ENCODE measurements at places on chromosomes 4 and X.

DNA sequence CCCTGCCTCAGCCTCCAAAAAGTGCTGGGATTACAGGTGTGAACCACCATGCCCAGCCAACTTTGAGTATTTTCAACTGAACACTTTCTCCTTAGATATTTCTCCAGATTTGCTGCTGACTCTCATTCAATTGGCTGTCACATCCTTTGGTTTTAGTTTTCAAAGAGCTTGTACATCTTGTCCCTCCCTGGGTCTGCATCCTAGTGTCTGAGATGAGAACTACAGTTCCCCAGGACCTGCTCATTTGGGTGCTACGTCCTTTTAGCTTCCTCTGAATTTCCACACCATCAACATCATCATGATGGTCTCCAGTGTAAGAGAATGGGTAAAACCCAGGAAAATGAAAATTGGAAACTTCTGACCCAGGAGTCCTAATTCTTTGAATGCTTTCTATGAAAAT, 312.9 kb downstream of the NLGN4X start:
- DNase-seq: no peak

DNA sequence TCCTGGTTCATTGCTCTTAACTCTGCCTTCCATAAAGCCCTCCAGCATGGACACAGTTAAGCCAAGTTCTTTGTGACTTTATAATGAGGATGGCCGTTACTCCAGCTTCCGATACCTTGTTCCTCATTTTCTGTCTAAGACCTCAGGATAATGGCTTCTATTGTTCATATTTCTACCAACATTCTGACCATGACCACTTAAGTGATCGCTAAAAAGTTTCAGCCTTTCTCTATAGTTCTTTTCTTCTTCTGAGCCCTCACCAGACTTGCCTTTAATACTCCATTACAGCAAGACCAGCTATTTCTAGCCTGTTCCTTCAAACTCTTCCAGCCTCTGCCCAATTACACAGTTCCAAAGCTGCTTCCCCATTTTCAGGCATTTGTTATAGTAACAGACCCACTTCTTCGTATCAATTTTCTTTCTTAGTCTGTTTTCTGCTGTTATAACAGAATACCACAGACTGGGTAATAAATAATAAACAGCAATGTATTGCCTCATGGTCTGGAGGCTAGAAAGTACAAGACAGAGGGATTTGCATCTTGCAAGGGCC, 12.3 kb downstream of the RNF175 start:
- DNase-seq: no peak

DNA sequence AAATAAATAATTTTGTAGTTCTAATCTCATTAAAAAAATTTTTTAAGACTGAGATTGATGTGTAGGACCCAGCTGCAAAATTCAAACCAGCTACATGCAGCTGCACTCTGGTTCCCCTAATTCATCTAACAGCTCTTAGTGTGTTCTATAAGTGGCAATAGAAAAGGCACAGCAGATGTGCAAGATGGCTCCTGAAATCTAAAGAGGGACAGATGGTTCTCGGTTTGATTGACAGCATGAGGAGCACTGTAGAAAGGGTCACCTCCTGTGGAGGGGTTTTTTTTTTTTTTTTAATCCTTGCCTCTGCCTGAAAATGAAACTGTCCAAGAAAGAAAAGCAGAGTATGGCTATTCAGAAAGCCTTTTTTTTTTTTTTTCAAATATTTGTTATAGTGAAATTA, 16.9 kb upstream of the OCIAD1 start:
- no peak for DNase-seq

GRCh38 chr4:139833151-139833910, 167.7 kb downstream of the MGST2 start:
- DNase-seq: no peak

GRCh38 chr4:30866907-30867306, 146.7 kb downstream of the PCDH7 start:
- peak; percentile 53 for DNase-seq

DNA sequence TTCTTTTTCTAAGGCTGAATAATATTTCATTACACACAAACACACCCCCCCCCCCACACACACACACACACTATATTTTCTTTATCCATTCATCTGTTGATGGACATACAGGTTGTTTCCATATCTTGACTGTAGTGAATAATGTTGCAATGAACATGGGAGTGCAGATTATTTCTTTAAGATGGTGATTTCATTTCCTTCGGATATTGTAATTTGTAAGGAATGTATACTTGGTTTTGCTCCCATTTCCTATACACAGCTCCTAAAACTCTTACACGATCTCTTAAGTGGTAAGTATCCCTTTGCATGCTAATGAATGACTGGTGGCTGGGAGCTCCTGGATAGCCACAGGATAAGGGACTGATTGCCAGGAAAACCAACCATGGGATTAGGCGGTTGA, 14.7 kb upstream of the RBMXL3 start:
- DNase-seq: no peak

- DNase-seq: no peak
Observed at GRCh38 chr4:16048619-16049419, 35.0 kb downstream of the PROM1 start.

DNA sequence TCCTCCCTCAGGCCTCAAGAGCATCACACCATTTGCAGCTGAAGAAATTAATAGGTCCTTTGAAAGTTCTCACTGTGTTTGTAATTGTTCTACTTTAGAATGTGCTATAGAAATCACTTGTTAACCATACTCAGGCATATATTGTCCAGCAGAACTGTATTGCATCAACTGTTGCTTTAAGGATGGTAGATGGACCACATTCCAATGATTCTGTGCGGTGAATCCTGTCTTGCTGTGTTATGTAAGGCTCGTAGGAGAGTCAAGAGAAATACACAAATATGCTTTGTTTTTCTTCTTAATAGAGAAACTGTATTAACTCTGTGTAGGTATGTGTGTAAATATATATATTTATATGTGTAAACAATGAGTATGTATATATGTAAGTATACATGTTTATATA, 6.3 kb upstream of the ADGRA3 start:
- no peak for DNase-seq

GRCh38 chrX:84320614-84321013, 132.6 kb upstream of the RPS6KA6 start:
- no peak for DNase-seq

DNA sequence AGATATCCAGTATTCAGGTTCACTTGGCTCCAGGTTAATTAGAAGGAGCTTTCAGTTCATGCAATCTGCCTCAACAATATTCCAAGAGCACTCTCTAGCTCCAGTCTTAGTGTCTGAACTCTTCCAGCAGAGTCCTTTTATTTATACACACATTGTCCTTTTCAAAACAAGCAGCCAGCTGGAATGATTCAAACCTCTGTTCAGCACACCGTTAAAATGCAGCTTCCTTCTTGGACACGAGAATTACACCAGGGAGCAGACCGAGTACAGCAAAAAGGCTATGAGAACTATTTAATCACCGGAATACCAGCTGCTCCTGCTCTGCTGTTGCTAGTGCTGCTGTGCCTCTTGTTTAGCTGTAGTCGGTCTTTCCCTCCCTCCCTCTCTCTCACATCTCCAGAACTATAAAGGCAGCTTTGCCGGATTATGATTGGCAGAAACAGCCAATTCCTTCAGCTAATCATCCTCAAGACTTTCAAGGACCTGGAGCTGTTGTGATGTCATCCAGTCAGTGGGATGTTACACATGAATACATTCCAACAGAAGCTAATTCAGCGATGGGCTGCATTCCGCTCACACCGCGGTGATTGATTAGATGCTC, at the start of gene NDST4:
Gene NDST4 (minus strand): TSS at position 115 of the 601 bp plus-strand sequence. CDS start 36,584 bp downstream, outside the sequence.
- DNase-seq: peak; percentile 62

DNA sequence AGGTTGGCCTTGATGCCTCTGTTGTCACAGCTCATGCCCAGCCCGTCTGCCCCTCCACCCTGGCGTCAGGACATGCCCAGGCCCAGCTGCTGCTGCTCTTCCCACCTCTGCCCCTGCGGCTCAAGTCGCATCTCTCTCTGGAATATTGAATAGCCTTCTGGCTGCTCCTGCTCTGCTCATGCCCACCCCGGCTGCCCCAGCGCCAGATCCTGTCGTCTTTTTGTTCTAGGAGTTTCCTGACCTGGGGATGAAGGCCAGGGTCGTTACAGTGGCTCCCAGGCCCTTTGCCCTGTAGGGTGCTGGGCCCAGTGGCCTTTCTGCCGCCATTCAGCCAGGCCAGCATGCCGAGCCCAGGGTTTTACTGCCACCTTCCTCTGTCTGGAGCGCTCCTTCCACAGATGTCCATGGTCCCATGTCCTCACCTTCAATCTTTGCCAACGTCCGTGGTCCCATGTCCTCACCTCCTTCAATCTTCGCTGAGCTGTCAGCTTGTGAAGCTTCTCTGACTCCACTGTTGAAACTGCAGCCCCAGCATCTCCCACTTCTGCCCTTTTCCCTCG, 9.7 kb downstream of the MAEA start:
- no peak for DNase-seq

- DNase-seq: no peak
Observed at GRCh38 chrX:141632124-141632523, 42.6 kb downstream of the SPANXA2 start.

GRCh38 chr4:104302731-104303130, 192.0 kb downstream of the CXXC4 start:
- no peak for DNase-seq

GRCh38 chr4:69224891-69225290, 10.3 kb upstream of the UGT2B11 start:
- DNase-seq: peak; percentile 1

DNA sequence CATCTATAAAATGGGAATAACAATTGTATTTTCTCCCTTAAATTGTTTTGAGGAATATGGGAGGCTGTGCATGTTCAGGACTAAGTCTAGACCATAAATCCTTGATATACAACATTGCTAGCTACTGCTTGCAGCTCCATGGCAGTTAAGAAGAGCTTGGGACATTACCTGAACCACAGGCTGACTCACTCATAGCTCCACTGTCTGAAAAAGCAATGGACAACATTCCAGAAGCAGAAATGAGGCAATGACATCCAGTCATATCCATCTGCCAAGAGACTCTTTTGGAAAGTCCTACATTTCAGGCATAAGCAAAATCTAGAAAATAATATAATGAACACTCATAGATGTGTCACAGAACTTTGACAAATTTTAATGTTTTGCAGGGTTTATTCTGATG, 167.3 kb upstream of the LEF1 start:
- DNase-seq: peak; percentile 80

GRCh38 chr4:15605537-15605936, 49.6 kb downstream of the FBXL5 start:
- no peak for DNase-seq

GRCh38 chr4:118279328-118279727, 73.5 kb downstream of the PRSS12 start:
- DNase-seq: peak; percentile 5

GRCh38 chrX:111387470-111388070, 24.4 kb downstream of the DCX start:
- DNase-seq: no peak

GRCh38 chr4:54109241-54110018, 9.5 kb downstream of the GSX2 start:
- no peak for DNase-seq

- DNase-seq: peak; percentile 60
Observed at GRCh38 chr4:183437452-183437851, 7.0 kb upstream of the CDKN2AIP start.

GRCh38 chr4:88027611-88028608, 20.5 kb downstream of the PKD2 start:
- DNase-seq: peak; percentile 76

DNA sequence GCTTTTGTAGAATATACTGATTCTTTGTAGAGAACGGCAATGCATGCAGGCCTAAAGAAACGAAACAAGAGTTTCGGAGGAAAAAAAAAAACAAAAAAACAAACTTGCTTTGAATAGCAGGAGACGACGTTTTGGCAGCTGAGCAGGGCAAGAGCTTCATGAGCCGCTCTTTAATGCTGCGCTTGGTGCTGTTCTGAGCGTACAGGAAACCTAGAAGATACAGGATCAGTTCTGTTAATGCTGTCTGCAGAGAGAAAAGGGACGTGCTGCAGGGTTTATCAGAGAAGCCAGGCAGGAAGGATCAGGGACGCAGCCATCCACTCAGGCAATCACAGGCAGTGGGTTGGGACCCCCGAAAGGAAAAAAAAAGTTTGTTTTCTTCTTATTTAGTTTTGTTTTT, 182.2 kb downstream of the PACRGL start:
- DNase-seq: no peak

DNA sequence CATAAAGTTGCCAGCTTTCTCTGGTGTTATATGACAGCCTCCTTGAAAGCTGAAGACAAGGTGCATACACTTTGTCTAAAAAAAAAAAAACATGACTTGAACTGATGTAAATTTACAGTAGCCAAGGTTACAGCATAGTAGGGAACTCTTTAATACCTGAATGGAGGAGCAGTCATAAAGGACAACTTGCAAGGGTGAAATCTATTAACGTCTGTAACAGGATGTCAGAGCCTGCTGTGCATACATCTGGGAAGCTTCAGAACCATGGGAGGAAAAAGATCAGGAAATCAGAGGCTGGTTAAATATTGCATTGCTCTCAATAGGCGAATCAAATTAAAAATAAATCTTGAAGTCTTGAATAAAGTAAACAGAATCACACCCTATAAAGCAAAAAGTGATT, 484.0 kb upstream of the CTSO start:
- DNase-seq: no peak

- peak; percentile 5 for DNase-seq
Observed at GRCh38 chr4:183657564-183657963, 1.4 kb downstream of the RWDD4 start.

GRCh38 chr4:183260491-183261151, 59.5 kb downstream of the CLDN22 start:
- peak; percentile 43 for DNase-seq

DNA sequence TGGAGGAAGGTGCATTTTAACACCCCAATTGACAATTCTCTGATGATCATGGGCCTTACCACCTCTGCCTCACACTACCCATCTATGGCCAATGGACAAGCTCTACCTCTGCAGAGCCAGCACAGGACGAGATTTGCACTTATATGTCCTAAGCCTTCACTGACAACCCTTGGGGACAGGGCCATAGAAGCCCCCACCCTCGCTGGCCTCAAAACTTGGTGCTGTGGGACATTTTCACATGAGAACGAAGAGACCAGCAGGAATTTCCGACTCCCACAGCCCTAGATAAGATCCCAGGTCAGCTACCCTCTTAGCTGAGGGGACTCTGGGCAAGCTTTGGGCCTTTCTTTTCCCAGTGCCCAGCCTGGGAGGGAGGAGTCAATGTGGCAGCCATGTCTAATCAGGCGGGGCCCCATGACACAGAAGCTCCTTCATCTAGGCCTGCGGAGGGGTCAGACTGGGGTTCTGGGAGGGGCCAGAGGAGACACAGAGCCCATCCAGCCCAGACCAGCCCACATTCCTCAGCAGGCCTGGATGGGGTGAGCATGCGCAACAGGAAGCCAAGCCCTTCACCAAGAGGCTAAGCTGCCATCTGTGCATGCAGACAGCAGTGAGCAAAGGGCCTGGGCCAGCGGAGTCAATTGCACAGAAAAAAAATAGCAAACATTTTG, 12.1 kb downstream of the PJA1 start:
- no peak for DNase-seq
